ENCODE measurements at places on chromosomes 7 and 10.

DNA sequence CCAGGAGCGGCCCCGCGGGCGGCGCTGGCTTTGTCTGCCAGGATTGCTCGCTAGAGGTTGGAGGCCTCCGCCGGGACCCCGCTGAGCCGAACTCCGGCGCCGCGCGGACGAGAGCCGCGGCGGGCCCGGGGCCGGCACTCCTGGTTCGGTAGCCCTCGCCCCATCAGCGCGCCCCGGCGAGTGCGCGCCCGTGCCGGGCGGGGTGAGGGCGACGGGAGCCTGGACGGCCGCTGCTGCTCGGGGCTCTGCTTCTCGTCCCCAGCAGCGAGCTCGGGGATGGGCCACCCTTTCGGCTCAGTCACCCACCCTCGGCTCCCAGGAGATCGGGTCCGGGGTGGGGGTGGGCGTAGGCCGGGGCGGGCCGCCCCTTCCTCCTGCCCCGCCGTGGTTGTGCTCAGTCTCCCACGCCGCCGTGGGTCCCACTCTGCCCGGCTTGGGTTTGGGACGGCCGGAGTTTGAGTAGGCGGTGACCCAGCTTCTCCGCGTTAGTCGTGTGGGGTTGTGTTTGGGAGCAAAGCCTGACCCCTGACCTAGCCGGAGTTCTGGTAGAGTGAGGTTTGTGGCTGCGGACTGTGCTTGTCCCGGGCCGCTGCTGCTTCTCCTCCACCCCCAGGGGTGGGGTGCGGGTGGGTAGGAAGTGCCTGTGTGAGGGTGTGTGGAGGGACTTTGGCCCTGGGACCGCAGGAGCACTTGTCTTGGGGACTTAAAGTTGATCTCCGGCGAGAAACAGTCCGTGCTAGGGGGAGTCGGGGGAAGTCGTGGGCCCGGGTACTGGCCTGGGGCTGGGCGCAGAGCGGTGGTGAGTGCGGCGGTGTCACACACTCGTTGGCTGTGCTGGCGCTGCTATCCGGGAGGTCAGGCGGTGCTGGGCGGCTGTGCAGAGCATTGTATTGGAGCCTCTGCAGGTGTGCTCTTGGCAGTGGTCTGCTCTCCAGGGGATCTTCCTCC is 677 bp downstream of the TSPAN14 start:
- no peak for DNase-seq

DNA sequence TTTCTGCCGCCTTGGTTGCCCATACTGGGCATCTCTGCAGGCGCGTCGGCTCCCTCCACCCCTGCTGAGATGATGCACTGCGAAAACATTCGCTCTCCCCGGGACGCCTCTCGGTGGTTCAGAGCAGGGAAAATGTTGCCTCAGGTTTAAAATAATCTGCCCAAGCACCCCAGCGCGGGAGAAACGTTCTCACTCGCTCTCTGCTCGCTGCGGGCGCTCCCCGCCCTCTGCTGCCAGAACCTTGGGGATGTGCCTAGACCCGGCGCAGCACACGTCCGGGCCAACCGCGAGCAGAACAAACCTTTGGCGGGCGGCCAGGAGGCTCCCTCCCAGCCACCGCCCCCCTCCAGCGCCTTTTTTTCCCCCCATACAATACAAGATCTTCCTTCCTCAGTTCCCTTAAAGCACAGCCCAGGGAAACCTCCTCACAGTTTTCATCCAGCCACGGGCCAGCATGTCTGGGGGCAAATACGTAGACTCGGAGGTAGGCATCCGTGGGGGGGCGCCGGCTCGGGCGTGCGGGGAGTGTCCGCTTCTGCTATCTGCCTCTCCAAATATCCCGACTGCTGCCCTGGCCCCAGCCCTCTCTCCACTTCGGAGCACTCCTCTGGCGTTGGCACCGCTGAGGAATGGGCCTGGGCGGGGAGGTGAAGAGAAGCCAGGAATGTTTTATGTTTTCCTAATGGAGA is at the start of gene CAV1:
TSS of gene CAV1 (plus strand) at position 428 of the 689 bp plus-strand sequence. CDS start at position 455, 27 bp downstream.
- peak; percentile 57 for DNase-seq

- no peak for DNase-seq
These were observed 67.9 kb downstream of the CDK1 start for GRCh38 chr10:60846173-60846572.

- peak; percentile 76 for DNase-seq
These were observed 57.3 kb upstream of the CCDC71L start for GRCh38 chr7:106717955-106718871.

GRCh38 chr10:4217187-4217586 is 432.2 kb upstream of the KLF6 start:
- no peak for DNase-seq

DNA sequence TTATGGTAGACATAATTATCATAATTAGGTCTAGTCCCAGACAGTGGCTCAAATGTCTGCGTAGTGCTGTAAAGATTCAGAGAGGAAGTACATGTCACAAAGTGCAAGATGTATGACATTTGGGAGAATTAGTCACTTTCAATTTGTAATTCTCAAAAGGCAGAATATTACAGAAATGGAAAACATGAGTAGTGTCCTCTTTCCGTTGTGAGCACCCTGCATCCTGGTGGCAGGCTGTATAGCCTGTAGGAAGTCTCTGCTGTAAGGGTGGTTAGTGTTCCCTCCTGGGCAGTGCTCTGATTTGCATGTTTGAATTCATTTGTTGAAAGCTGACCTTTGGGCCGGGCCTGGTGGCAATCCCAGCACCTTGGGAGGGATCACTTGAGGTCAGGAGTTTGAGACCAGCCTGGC is 17.0 kb downstream of the CDK14 start:
- DNase-seq: no peak

DNA sequence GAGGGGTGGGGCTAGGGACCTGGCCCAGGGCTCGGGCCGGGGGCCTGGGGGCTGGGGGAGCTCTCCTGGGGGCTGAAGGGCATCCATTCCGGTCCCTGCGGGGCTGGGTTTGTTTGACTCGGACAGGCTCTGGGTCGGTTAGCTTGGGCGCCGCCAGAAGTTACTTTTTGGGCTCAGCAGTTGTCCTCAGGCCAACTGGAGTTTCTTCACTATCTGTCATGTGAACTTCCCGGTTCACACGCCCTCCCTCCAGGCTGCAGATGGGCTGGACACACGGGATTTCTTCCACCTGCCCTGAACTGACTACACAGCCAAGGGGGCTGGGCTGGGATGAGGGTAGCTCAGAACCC is 3.8 kb downstream of the SLC4A2 start:
- no peak for DNase-seq

- no peak for DNase-seq
These were observed 21.0 kb downstream of the DOCK4 start for GRCh38 chr7:112185005-112185834.

- no peak for DNase-seq
These were observed 1009.2 kb downstream of the SORCS3 start for GRCh38 chr10:105650306-105650705.

DNA sequence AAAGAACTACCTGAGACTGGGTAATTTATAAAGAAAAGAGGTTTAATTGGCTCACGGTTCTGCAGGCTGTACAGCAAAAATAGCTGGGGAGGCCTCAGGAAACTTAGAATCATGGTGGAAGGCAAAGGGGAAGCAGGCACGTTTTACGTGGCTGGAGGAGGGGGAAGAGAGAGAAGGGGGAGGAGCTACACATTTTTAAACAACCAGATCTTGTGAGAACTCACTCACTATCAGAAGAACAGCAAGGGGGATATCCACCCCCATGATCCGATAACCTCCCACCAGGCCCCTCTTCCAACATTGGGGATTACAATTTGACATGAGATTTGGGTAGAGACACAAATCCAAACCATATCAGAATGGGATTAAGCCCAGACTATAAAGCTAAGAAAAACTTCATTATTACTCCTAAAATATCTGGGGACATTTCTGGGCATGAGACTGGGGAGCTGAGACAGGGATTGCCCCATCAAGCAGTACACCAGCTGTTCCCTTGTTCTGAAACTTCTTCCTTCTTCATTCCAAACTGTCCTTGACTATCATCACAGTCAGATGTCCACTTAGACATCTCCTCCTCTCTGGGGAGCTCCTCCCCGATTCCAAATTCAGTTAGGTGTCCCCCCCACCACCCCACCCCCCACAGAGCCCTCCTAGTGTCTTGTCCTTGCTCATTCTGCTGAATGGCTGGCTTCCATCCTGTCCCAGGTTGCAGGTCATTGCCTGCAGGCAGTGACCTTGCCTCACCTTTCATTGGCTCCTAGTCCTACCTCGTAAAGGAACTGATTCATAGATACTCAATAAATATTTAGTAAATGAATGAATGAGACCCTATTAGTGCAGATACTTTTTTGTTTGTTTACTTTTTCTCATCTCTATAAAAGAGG is 132.6 kb downstream of the EVX1 start:
- no peak for DNase-seq

- DNase-seq: no peak
These were observed 5.3 kb downstream of the SLC35G1 start for GRCh38 chr10:93899109-93899508.

GRCh38 chr7:131972251-131972650 is 415.8 kb upstream of the PODXL start:
- DNase-seq: no peak

DNA sequence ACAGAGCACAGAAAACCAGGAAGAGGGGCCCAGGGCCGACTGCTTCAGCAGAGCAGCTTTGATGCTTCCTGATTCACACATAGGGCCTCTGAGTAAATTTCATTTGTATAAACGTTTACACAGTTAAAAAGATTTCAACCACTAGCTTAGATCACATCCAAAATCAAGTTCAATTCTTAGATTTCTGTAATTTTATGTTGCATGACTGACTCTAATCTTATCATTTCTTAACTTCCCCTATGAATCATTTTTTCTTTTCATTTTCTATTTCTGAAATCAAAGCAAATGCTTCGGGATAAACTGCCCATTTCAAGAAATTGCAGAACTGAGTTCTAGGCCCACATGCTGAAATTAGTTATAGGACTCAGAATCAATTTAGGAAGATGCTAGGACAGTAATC is 224.7 kb downstream of the INHBA start:
- DNase-seq: no peak

- DNase-seq: no peak
These were observed 10.1 kb downstream of the CNOT4 start for GRCh38 chr7:135499818-135500217.

DNA sequence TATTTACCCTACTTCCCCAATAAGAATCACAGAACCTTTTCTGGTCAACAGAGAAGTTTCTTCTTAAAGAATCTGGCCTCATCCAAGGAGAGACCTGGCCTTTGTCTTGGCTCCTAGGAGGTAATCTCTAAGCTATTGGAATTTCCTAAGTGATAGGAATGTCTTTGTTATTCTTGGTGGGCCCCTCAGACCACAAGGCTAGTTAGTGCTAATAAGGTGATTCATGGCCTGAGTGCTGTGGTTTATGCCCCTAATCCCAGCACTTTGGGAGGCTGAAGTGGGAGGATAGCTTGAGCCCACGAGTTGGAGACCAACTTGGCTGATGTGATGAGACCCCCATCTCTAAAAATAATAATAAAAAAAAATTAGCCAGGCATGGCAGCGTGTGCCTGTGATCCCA is 60.0 kb upstream of the CYP2C18 start:
- no peak for DNase-seq

DNA sequence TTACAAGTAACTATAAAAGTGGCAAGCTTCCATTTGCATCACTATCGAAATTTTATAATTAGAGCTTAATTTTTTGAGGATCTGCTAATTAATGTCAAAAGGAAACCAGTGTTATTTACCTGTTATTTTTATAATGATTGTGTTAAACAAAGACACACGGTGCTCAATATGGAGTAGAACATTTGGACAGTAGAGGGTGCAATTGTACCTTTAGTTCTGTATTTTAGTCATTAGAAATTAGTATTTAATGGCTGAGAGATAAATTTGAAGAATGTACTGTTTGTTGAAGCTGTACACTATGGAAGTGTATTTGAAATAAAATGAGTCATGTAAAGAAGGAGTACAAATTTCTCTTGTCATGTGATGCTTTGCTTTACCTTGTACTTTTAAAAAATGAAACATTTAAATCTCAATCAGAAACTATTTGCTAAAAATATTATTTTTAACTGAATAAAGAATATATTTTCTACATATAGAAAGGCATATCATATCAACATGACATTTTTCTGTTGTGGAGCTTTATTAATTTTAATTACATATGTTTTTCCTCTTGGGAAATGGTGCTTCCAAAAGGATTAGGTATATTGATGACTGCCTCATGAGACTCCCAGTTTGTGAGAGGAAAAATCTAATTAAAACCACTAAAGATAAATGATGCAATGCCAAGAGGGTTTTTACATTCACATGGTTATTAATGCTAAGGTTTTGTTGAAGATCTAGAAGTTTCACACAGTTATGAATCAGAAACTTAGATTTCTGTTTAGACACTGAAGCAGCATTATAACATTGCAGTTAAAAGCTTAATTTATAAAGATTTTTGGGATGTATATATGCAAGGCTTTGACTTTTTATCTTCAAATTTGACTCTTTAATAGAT is 10.4 kb upstream of the PRKG1 start:
- no peak for DNase-seq

DNA sequence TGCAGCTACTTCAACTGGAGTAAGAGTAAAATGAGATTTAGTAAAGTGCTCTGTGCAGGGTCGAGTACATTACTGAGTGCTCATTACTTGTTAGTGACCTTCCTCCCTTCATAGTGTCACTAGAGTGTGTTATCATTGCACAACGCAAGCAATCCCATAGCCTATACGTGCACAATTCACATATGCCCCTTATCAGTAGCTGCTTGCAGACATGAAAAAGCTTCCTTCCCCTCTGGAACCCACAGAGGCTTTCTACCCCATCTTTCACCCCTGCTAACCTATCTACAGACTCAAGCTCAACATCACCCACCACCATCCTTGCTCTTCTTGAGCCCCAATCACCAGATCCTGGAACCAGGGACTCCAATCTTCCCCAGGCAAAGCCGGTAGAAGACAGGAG is 59.3 kb downstream of the C7orf25 start:
- no peak for DNase-seq

DNA sequence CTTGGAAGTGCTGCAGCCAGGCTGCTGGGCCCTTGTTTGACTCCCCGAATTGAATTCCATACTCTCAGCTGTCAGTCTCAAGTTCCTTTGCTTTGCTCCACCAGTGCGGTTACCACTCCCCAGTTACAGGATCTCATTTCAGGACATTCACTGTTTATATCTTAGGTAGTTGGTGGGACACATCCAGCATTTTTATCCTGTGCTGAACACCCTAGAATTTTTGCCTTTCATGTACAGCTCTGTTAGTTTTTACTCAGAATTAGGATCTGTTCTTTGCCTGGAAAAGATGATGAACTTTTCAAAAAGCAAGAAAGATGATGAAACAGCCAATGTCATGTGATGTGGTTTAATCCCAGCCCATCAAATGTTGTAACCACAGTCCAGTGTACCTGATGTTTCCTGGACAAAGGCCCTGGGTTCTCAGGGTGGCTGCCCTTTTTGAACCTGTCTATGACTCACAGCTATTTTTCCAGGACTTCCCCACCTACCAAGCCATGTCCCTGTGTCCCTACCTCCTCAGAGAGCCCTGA is 149.7 kb downstream of the NOC3L start:
- DNase-seq: no peak

DNA sequence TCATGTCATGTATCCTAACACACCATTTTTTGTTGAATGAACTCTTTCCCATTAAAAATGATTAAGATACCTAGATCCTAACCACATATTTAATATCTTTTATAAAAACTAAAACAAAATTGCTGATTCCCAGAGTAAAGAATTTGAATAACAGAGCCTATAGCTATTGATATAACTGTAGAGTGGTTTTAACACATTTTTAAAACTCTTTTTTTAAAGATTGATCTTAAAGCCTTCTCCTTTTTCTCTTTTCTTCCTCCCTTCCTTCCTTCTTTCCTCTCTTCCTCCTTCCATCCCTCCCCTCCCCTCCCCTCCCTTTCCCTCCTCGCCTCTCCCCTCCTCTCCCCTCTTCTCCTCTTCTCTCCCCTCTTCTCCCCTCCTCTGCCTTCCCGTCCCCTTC is 605.4 kb upstream of the FZD8 start:
- DNase-seq: no peak
